ENCODE measurements at places on chromosomes 13 and 19.
A peak's percentile ranks its signal among the peaks of the same experiment; 100 is the strongest.

DNA sequence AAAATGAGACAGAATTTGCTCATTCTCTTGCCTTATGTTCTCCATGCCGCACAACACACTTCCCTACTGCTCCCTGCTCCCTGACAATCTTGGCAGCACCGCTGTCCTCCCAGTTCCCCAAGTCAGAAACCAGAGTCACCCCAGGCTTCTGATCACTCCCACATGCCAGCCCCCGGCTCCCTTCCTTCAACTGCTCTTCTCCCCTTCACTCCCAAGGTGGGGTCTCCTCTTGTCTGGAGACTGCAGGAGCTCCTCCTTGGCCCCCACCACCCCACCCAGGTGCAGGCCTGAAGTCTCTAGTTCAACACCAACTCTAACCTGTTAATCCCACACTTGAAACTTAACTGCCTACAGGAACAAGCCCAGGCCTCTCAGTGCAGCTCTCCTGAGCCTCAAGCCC lies 16.8 kb upstream of the AKAP8 start:
- no peak for DNase-seq

GRCh38 chr19:13281567-13282291 lies 131.5 kb downstream of the IER2 start:
- no peak for DNase-seq

DNA sequence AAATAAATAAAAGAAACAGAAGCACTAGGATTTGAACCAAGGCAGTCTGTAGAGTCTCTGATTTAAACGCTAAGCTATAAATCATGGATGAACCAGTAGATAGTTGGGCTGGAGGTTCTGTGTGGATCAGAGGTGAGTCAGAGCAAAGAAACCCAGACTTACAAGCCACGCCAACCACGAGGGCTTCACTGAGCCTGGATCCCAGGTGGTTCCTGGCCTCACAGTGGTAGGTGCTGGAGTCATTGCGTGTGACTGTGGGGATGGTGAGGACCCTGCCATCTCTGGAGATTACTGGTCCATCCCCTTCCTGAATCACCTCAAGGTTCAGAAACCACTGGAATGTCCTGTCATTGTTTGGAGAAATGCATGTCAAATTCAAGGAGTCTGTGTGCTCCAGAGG lies 19.3 kb upstream of the CEACAM20 start:
- DNase-seq = no peak

GRCh38 chr19:11931051-11931450 lies 6.1 kb downstream of the ZNF700 start:
- no peak for DNase-seq

- peak; percentile 89 for DNase-seq
Observed at GRCh38 chr19:12884926-12885748, 1.9 kb downstream of the KLF1 start.

Data from activated CD4-positive, alpha-beta T cell treated with anti-CD3 and anti-CD28 coated beads for 4 hours (primary cell).